ENCODE measurements at places on chromosomes 16 and 17. TPM values are rescaled to one million over a fixed set of nuclear protein-coding genes. Genes with fewer than 3 reads are reported as not detected.

Gene MSLN
- total RNA-seq, result not detected

Gene ADAD2
- total RNA-seq, result not detected

Gene TAF1C
- total RNA-seq, result 85.1 TPM

DNA sequence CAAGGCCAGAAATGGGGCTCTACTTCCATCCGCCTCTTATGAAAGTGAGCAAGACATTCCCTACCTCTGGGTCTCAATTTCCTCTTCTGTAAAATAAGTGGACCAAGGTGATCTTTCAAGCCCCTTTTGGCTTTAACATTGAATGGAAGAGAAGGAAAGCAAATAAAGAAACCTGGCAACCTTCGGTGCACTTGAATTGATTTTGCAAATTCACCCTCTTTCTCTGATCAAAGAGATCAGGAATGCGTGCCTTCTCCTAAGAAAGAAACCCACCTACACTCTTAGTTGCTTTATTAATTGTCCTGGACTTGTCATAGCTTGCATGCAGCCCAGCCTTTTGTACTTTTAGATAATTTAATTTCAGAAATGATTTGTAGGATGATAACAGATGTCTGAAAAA lies 3.0 kb downstream of the MSI2 start:
- H3K27me3 ChIP-seq, result no peaks in the 10 kb centered on the region
- H3K4me1 ChIP-seq, result peaks cover 67% of the 10 kb centered on the region
- no peak overlapping the region for H3K27ac ChIP-seq
- peaks cover 42% of the 10 kb centered on the region for H3K36me3 ChIP-seq
- H3K4me3 ChIP-seq, result no peak overlapping the region

Gene KRTAP17-1
- total RNA-seq, result not detected

Gene MT1G
- not detected for total RNA-seq

- peak overlapping the region; percentile 90 for H3K4me3 ChIP-seq
- DNase-seq, result no peak
- H3K36me3 ChIP-seq, result peaks cover 20% of the 10 kb centered on the region
- H3K4me1 ChIP-seq, result peaks cover 61% of the 10 kb centered on the region
- no peaks in the 10 kb centered on the region for H3K27me3 ChIP-seq
Observed at GRCh38 chr16:23509782-23510163, 521 bp downstream of the GGA2 start.

DNA sequence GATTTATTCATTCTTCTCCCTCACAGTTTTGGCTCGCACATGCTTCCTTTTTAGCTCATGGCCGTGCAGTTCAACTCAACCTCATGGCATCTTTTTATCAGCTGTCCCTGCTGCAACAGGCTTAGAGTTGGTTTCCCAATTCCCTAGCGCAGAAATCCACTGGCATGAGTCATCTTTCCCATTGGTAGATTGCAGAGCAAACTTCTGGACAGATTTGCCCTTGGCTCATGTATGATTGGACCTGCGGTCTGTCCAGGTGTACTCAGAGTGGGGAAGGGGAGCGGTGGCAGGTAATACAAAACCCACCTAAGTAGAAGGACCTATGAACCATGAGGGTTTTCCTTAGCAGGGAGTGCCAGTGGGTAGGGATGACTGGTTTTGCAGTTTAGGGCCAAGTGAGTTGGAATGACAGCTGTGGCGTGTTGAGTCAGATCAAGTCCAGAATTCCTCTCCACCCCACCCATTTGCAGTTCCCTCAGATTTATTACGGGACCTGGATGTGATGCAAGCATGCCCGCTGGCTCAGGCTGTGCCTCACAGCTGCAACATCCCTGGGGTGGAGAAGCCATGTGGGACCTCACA lies 584.7 kb downstream of the WWOX start:
- H3K27ac ChIP-seq, result no peak overlapping the region
- no peaks in the 10 kb centered on the region for H3K36me3 ChIP-seq
- H3K27me3 ChIP-seq, result no peaks in the 10 kb centered on the region
- no peak for DNase-seq

GRCh38 chr17:78381601-78382232 lies 3.3 kb downstream of the PGS1 start:
- peaks cover 17% of the 10 kb centered on the region for H3K36me3 ChIP-seq
- no peak for DNase-seq
- H3K27me3 ChIP-seq, result no peaks in the 10 kb centered on the region
- H3K4me3 ChIP-seq, result peak overlapping the region; percentile 73
- peak overlapping the region; percentile 81 for H3K27ac ChIP-seq

DNA sequence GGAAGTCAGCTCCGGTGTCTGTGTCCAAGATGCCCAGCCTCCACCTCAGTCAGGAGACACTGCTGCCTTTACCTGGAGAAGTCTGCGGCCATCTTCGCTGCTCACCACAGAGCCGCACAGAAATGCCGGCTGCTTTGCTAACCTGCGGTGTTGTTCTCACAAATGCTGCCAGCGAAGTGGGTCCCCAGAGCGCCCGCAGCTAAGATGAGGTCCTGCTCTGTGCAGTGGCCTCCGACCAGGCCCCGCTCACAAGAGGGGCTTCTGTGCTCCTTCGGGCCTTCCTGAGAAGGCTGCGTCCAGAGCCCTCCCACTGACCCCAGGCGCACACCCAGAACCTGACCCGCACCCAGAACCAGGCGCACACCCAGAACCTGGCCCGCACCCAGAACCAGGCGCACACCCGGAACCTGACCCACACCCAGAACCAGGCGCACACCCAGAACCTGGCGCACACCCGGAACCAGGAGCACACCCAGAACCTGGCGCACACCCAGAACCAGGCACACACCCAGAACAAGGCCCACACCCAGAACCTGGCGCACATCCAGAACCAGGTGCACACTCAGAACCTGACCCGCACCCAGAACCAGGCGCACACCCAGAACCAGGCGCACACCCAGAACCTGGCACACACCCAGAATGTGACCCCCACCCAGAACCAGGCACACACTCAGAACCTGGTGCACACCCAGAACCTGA lies 51.5 kb upstream of the FASN start:
- H3K4me1 ChIP-seq, result no peaks in the 10 kb centered on the region
- H3K4me3 ChIP-seq, result no peak overlapping the region
- no peak overlapping the region for H3K27ac ChIP-seq
- H3K27me3 ChIP-seq, result no peaks in the 10 kb centered on the region
- H3K36me3 ChIP-seq, result no peaks in the 10 kb centered on the region
- no peak for DNase-seq

Gene IFT20
- 25.9 TPM for total RNA-seq

DNA sequence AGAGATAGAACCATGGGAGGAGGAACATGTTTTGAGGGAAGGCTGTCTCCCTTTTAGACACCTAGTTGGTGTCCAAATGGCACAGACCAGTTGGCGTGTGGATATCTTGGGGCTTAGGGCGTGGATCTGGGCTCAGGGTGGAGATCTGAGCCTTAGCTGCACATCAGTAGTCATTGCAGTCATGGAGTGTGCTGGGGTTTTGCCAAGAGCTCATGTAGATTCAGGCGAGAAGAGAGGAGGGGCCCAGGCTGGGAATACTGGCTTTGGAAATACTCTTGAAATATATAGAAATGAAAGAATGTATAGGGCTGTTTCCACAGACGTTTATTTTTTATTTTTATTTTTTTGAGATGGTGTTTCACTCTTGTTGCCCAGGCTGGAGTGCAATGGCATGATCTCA lies 92.0 kb downstream of the PRKCB start:
- H3K4me1 ChIP-seq, result peaks cover 81% of the 10 kb centered on the region
- H3K36me3 ChIP-seq, result peaks cover 63% of the 10 kb centered on the region
- H3K27ac ChIP-seq, result peak overlapping the region; percentile 61
- no peak overlapping the region for H3K4me3 ChIP-seq

DNA sequence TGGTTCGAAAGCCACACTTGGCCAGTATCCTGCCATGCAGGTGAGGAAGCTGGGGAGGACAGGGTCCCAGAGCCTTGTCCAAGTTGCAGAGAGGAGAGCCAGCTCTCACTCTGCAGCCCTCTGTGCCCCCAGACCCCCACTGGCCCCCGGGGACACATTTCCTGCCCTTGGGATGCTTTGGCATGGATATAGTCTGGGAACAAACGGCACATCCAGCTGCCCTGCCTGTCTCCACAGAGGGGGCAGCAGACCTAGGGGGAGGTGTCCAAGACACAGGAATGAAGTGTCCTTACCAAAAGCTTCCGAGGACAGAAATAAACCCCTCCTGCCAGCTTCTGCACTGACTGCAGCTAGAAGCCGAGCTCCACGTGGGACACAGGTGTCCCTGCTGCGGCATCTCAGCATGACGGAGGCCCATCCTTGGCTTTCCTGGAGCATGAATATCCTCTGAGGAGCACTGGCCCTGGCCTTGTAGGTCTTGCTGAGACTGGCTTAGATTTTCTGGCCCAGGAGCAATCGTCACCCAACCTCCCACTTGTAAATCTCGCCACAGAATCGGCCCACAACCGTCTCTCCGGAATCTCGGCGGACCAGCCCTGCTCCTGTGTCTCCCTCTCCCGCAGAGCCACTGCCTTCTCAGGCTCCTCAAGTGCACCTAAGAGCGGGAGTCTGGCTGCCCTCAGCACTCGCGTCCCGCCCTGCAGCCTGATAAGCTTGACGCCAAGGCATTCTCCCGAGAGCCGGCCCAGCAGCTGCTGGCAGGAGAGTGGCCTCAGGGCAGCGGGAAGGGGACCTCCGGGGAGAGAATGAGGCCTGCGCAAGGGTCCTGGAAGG lies 1.1 kb upstream of the CAPN15 start:
- H3K4me1 ChIP-seq, result peaks cover 43% of the 10 kb centered on the region
- H3K27me3 ChIP-seq, result no peaks in the 10 kb centered on the region
- H3K36me3 ChIP-seq, result no peaks in the 10 kb centered on the region
- H3K4me3 ChIP-seq, result peak overlapping the region; percentile 86
- H3K27ac ChIP-seq, result peak overlapping the region; percentile 82
- DNase-seq, result no peak

GRCh38 chr17:7211491-7212273 lies 8.0 kb downstream of the DLG4 start:
- H3K27me3 ChIP-seq, result no peaks in the 10 kb centered on the region
- H3K27ac ChIP-seq, result no peak overlapping the region
- H3K4me3 ChIP-seq, result no peak overlapping the region

GRCh38 chr17:28812748-28813377 lies 29.7 kb downstream of the FAM222B start:
- peak overlapping the region; percentile 83 for H3K27ac ChIP-seq
- peak overlapping the region; percentile 87 for H3K4me3 ChIP-seq
- peaks cover 3% of the 10 kb centered on the region for H3K36me3 ChIP-seq
- no peaks in the 10 kb centered on the region for H3K27me3 ChIP-seq
- no peak for DNase-seq

DNA sequence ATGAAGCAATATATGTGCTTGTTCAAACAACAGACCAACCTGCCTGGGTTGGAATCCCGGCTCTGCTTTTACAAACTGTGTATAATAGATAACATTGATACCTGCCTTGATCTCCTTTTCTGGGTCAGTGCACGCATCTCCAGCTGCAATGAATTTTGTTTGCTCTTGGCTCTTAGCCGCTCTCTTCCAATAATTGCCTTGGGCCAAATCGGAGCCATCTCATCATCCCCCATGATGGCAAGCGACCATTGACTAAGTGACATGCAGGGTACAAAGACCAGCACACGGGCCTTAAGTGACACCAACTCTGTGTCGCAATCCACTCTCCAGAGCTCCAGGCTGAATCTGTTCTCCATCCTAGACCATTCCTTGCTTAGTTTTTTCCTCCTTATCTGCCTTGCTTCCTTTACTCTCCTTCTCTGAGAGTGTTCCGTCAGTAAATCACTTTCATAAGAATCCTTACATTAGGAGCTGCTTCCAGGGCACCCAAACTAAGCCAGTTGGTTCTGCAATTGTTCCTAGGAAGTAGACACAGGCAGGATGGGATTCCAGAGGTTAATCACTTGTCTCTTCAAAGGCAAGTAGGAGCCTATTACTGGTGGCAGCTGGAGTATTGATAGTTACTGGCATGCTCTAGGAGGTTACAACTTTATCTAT lies 134.2 kb downstream of the ABCA8 start:
- H3K27me3 ChIP-seq, result no peaks in the 10 kb centered on the region
- H3K4me3 ChIP-seq, result no peak overlapping the region
- H3K36me3 ChIP-seq, result no peaks in the 10 kb centered on the region
- no peaks in the 10 kb centered on the region for H3K4me1 ChIP-seq
- no peak for DNase-seq

- no peak overlapping the region for H3K27ac ChIP-seq
- peaks cover 72% of the 10 kb centered on the region for H3K4me1 ChIP-seq
- H3K36me3 ChIP-seq, result peaks cover 37% of the 10 kb centered on the region
- H3K4me3 ChIP-seq, result no peak overlapping the region
Observed at GRCh38 chr16:56417138-56417537, 8.2 kb downstream of the AMFR start.

GRCh38 chr16:87765473-87765775 lies 362 bp downstream of the KLHDC4 start:
- H3K4me1 ChIP-seq, result peaks cover 31% of the 10 kb centered on the region
- peaks cover 42% of the 10 kb centered on the region for H3K36me3 ChIP-seq
- H3K27me3 ChIP-seq, result no peaks in the 10 kb centered on the region
- DNase-seq, result no peak
- H3K27ac ChIP-seq, result peak overlapping the region; percentile 98

Gene GP1BA
- not detected for total RNA-seq

Gene RSKR
- total RNA-seq, result 21.0 TPM

GRCh38 chr17:83062818-83063671 lies 16.4 kb upstream of the METRNL start:
- H3K4me3 ChIP-seq, result no peak overlapping the region
- H3K4me1 ChIP-seq, result no peaks in the 10 kb centered on the region
- no peaks in the 10 kb centered on the region for H3K36me3 ChIP-seq
- peaks cover 9% of the 10 kb centered on the region for H3K27me3 ChIP-seq
- peak; percentile 9 for DNase-seq

GRCh38 chr16:3444032-3444388 lies 530 bp downstream of the NAA60 start:
- H3K36me3 ChIP-seq, result peaks cover 31% of the 10 kb centered on the region
- peak overlapping the region; percentile 98 for H3K4me3 ChIP-seq
- peaks cover 2% of the 10 kb centered on the region for H3K27me3 ChIP-seq
- H3K4me1 ChIP-seq, result peaks cover 20% of the 10 kb centered on the region

- H3K36me3 ChIP-seq, result no peaks in the 10 kb centered on the region
- DNase-seq, result no peak
- H3K4me1 ChIP-seq, result peaks cover 4% of the 10 kb centered on the region
- H3K4me3 ChIP-seq, result no peak overlapping the region
- H3K27me3 ChIP-seq, result no peaks in the 10 kb centered on the region
- H3K27ac ChIP-seq, result no peak overlapping the region
Observed at GRCh38 chr17:67431249-67432015, 54.4 kb downstream of the PITPNC1 start.

- H3K36me3 ChIP-seq, result peaks cover 60% of the 10 kb centered on the region
- no peaks in the 10 kb centered on the region for H3K27me3 ChIP-seq
- no peak overlapping the region for H3K27ac ChIP-seq
- no peak overlapping the region for H3K4me3 ChIP-seq
Observed at GRCh38 chr17:44086364-44087311, 16.1 kb downstream of the G6PC3 start.

DNA sequence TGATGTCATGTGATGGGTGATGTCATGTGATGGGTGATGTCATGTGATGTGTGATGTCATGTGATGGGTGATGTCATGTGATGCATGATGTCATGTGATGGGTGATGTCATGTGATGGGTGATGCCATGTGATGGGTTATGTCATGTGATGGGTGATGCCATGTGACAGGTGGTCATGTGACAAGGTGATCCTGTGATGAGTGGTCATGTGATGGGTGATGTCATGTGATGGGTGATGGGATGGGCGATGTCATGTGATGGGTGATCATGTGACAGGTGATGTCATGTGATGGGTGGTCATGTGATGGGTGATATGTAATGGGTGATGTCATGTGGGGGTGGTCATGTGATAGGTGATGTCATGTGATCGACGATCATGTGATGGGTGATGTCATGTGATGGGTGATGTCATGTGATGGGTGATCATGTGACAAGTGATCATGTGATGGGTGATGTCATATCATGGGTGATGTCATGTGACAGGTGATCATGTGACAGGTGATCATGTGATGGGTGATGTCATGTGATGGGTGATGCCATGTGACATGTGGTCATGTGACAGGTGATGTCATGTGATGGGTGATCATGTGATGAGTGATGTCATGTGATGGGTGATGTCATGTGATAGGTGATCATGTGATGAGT lies 17.2 kb downstream of the CD300LB start:
- peak overlapping the region; percentile 84 for H3K27ac ChIP-seq
- peak overlapping the region; percentile 48 for H3K4me3 ChIP-seq
- peaks cover 2% of the 10 kb centered on the region for H3K36me3 ChIP-seq

Measured in activated B cell treated with CpG ODN at 0.5 μM for 24 hours (primary cell).